ENCODE measurements at places on chromosomes 11 and 22.

DNA sequence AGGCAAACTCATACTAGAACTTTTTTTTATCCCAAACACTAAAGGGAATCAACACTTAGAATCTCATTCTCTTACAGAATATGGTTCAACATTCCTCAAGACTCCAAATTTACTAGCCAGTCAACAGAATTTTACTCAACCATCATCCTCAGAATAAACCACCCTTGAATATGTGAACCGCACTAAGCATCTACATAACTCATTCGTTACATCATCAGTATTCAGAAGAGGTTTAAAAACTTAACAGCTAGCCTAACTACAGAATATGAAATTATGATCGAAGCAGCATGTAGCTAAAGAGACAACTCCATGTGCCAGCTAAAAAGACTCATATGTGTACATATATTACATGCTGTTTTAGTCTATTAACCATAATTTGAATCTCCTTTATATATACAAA lies 47.9 kb downstream of the CLDN25 start:
- no peak for DNase-seq

GRCh38 chr11:60281485-60281884 lies 1.0 kb downstream of the MS4A4A start:
- DNase-seq: no peak

DNA sequence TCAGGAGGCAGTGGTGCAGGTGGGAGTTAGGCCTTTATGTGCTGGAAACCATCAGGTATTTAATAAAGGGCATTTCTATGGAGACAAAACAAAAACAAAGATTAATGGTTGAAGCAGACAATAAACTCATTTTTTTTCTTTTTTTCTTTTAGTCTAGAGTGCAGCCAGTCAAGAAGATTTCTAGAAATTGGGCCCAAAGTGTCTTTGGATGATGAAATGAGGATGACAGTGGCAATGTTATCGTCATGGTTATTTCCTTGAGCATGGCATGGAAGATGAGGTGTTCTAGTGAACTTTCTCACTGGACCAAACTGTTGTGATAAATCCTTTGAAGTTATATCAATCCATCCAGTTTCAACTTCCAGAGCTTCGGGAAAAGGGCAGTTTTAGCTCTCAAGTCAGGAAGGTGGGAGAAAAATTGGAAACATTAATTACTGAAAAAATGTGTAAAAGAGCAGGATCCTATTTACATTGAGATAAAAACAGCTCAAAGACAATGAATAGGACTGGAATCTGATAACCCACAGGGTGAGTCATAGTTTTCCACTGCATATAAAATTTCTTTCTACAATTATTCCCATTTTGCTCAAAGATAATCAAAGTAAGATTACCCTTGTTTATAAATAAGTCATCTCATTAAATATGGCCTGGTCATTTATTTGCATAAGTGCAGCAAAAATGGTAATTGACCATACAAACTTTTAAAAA lies 33.0 kb downstream of the PRR5L start:
- no peak for DNase-seq

DNA sequence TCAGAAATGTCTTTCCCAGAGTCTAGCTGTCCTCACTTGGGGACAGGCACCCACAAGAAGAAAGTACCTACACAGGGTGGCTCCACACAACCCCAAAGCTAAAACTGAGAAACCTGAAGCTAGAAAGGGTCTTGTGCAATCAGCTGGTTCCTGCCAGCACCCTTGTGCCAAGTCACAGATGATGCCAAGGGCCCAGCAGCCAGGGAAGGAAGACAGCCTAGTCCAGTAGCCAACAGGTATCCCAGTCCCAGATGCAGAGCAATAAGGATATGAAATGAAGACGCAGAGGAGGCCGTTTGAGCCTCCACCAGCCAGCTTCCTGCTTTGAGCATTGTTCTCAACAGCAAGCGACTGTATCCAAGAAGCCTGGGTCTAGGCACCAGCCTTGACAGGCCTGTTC lies 6.1 kb downstream of the PLEKHA7 start:
- no peak for DNase-seq

- DNase-seq: no peak
Observed at GRCh38 chr11:103167166-103167565, 57.9 kb downstream of the DYNC2H1 start.

DNA sequence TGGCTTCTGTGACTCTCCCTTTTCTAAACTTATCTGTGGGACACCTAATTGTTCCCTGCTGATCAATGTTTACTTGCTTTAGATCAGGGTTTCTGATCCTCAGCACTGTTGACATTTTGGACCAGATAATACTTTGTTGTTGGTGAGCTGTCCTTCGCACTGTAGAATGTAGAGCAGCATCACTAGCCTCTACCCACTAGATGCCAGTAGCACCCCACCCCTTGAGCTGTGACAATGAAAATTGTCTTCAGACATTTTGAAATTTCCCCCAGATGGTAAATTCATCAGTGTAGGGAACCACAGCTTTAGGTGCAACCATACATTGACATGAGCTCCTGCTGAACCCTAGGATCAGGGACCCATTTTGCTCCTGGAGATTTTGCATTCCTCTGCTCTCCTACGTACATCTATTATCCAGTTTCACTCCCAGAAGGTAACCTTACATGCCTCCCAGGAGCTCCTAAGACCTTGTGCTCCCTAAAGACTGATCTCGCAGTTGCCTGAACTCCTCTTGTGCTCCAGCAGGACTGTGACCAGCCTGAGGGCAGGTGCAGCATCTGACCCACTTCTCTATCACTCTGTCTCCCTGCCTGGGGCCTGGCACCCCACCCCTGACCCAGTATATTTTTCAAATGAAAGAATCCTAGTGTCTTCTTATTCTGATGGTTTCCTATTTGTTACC lies 107.8 kb downstream of the FAR1 start:
- no peak for DNase-seq

- DNase-seq: no peak
Observed at GRCh38 chr11:534396-535209, 773 bp downstream of the HRAS start.

DNA sequence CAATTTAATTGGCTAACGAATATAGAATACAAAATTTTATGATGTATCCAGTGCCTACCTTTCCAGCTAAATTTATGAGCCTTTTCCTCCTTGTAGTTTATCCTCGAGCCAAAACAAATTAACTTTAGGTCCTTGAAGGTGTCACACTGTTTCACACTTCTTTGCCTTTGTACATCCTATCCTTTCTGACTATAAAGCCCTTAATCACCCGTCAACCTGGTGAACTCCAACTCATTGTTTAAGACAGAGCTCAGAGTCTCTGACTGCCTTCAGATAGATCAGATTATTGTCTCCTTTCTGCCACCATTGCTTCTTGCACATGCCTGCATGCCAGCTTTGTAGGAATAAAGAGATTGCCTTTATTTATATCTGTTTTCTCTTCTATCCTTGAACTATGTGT lies 58.8 kb downstream of the CNTN5 start:
- no peak for DNase-seq

- no peak for DNase-seq
Observed at GRCh38 chr11:105203569-105204240, 64.1 kb upstream of the CARD18 start.

GRCh38 chr11:35909511-35910265 lies 34.2 kb upstream of the LDLRAD3 start:
- no peak for DNase-seq

DNA sequence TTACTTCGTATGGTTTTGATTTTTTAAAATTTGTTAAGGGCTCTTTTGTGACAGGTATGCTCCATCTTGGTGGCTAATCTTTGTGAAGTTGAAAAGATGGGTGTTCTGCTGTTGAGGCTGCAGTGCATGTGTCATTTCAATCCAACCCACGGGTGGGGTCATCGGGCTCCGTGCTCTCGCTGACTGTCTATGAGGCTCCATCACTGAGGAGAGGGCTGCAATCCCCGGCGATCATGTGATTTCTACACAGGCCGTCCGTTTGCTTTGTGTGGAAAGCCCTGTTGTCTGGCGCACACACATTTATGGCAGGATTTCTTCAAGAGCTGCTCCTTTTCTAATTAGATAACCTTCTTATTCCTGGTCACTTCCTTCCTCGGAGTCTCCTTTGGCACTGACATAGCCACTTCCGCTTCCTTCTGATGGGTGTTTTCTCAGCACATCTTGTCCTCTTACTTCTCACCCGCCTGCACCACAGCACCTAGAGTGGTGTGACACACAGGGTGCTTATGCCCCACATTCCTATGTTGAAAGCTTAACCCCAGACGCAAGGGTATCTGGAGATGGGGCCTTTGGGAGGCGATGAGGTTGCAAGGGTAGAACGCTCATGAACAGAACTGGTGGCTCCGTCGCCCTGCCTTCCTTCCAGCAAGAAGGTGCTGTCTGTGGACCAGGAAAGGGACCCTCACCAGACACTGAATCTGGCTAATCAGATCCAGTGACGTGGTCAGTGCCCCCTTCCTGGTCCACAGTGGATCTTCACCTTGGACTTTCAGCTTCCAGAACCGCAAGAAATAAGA lies 9.4 kb downstream of the MOB2 start:
- DNase-seq: no peak

DNA sequence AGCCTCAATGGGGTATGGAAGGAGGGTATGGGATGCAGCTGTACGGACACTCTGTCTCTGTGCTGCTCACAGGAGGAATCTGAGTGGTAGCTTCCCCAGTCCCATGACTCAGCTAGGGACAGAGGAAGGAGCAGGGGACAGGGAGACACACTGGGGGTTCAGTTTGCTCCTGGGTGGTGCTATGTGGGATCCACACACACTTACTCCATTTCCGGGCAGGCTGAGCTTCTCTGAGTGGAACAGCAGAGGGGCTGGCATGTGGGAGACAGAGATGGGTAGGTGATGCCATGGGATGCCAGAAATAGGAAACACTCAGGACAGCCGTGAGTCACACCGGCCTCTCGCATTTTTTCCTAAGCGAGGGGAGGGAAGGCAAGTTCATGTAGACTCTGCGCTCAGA lies 59.2 kb upstream of the KIRREL3 start:
- no peak for DNase-seq

DNA sequence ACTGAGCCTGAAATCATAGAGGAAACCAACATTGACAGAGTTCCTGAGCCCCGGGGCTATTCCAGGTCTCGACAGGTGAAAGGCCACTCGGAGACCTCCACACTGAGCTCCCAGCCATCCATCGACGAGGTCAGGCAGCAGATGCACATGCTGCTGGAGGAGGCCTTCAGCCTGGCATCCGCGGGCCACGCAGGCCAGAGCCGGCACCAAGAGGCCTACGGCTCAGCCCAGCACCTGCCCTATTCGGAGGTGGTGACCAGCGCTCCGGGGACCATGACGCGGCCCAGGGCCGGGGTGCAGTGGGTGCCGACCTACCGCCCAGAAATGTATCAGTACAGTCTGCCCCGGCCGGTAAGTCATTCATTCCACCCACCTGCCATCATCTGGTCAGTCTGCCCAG lies 54.9 kb downstream of the C11orf91 start:
- DNase-seq: no peak

DNA sequence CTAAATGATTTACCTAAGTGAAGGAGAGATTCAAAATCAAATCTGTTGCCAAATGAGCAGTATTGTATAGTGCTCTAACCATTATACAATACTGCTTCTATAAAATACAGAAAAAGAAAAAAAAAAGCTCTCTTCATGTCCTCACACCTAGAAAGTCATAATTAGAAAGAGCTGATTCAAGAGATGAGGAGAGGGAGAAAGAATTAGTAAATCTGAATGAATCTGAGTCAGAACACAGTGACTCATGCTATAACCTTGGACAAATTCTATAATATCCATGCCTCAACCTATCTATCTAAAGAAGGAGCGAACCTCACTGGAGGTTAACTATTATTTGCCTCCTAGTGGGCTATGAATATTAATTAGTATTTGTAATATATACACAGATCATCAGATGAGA lies 29.4 kb downstream of the AMBRA1 start:
- no peak for DNase-seq

GRCh38 chr22:22786301-22787115 lies 101.1 kb upstream of the IGLL5 start:
- DNase-seq: no peak

DNA sequence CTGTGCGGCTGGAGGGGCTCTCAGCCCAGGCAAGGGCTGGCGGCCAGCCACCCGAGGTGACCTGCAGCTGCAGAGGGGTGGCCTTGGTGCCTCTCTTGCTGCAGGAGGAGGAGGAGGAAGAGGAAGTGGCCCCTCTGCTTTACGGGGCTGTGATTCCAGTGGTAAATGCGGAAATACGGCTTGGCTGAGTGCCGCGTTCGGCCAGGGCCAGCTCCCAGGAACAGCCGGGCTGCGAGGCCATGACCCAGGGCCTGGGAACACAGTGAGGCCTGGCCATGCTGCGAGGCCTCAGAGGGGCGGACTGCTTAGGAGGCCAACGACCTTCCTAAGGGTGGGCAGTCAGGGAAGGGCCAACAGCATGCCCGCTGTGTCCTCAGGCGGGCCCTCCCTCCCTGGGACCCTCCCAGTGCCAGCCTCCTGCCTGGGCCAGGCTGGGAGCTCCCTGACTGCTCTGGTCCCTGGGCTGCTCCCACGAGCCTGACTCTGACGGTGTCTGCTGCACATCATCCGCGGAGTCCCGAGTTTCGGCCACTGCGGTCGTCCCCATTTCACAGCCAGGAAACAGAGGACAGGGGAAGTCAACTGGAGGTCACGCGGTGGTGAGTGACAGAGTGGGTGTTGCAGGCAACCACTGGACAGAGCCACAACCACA lies 20.8 kb upstream of the PPARA start:
- DNase-seq: no peak

DNA sequence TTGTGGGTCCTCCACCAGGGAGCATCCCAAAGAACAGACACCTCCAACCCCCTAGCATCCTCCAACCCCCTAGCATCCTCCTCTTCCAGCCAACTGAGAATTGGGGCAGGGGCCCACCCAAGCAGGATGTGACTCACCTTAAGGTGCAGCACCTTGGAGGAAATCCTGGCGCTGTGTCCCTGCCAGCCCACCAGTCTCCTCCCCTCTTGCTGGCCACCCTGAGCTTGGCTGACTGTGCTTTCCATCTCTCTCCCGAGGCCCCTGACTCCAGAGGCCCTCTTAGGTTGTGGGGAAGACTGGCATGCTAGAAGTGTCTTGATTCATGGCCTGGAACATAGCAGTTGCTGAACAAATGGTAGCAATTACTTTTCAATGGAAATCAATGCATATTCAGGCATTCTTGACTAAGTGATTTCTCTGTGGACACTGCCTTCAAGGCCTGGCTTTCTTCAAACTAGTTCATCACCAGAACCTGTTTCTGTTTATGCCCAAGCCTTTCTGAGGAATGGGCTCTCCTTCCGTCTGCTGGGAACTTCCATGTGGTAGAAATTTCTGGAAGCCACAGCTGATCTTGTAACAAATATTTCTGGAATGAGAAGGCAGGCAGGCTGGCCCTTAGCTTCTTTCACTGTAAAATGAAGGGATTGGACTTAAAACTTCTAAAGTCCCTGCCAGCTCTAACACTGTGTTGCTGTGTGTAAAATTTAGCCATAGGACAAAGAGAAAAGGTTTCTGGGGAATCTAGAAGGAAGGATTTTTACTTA lies 60.5 kb downstream of the CEP164 start:
- DNase-seq: no peak

DNA sequence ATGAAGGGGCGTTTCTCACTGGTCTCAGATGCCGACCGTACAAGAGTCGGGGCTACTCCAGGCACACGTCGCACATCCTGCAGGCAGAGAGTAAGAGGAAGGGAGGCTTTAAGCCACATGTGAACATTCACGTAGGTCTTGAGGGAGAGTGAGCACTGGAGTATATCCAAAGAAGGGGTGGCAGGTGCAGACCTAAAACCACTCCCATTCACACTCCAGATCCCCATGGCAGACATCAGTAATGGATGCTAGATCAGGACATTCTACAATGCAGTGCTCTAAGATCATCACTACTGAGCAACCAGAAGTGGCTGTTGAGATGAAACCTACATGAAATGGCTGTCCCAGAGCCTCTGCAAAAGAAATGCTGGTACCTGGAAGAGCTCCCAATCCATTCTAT lies 39.0 kb downstream of the WT1 start:
- no peak for DNase-seq

- no peak for DNase-seq
Observed at GRCh38 chr22:26669060-26669481, 11.7 kb downstream of the MIAT start.
